ENCODE measurements at places on chromosomes 2 and 18.
A peak's percentile ranks its signal among the peaks of the same experiment; 100 is the strongest.

GRCh38 chr18:44866103-44866502, 185.4 kb downstream of the SETBP1 start:
- no peak for DNase-seq

GRCh38 chr2:64273524-64274398, 129.5 kb upstream of the PELI1 start:
- no peak for DNase-seq

GRCh38 chr2:69111076-69111475, 98.1 kb downstream of the ANTXR1 start:
- DNase-seq = no peak

- no peak for DNase-seq
Observed at GRCh38 chr2:8491296-8492027, 190.4 kb upstream of the ID2 start.

- DNase-seq = no peak
Observed at GRCh38 chr2:106140913-106141312, 53.2 kb downstream of the UXS1 start.

DNA sequence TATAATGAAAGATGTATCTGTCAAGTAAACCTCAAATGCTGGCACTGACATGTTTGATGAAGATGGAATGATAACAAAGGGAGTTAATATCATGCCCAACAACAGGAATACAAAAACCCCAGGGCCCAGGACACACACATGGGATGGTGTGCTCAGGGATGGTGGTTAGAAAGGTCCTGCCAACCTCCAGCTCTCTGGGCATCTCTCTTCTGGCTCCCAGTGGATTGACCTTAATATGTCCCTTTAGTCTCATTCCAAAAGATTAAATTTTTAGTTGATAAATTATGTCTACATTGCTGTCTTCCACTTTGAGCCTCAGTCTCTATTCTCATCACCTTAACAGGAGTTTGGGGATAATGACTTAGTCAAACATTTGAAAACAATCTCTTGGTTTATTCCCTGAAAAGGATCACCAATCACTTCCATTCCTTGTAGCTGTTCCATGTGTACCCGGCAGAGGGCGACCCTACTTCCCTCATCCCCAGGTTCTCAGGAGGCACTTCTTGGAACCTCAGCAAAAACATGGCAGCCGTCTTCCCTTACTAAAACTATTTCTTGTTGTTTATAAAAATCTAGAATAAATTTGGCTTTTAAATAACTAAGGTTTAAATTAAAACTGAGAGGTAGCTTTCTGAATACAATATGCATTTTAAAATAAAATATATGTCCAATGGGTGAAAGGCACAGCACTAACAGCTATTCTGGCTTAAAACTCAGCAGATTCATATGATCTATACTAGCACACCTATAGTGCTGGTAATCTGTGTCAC, 29.6 kb downstream of the MCEE start:
- peak; percentile 68 for DNase-seq

DNA sequence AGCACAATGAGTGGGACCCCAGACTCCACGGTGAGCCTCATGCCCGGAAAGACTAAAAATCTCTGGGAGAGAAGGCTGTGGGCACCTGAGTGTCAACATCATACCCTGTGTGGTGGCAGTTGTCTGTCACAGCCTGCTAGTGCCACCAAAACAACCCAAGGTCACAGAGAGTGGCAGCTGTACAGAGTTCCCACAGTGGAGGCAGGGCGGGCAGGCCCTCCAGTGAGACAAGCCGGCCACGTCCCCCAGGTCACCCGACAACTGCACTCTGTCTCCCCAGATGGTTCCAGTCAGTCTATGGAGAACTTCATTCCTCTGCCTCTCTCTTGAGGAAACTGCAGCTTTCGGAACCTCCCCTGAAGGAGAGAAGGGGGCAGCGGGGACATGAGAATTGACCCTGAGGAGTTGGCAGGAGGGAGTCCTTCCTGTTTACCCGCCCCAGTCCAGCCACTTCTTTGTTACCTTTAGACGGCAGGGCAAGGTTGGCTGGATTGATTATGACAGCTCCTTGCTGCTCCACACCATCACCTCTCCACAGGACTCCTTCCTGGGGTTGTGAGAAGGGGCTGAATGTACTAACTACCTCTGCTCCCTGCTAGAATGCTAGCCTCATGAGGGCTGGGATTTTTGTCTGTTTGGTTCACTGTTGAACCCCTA, 11.3 kb upstream of the FIGLA start:
- no peak for DNase-seq

- DNase-seq = no peak
Observed at GRCh38 chr2:96788442-96789244, 27.4 kb upstream of the CNNM3 start.

- no peak for DNase-seq
Observed at GRCh38 chr2:34332813-34333212, 733.7 kb upstream of the FAM98A start.

DNA sequence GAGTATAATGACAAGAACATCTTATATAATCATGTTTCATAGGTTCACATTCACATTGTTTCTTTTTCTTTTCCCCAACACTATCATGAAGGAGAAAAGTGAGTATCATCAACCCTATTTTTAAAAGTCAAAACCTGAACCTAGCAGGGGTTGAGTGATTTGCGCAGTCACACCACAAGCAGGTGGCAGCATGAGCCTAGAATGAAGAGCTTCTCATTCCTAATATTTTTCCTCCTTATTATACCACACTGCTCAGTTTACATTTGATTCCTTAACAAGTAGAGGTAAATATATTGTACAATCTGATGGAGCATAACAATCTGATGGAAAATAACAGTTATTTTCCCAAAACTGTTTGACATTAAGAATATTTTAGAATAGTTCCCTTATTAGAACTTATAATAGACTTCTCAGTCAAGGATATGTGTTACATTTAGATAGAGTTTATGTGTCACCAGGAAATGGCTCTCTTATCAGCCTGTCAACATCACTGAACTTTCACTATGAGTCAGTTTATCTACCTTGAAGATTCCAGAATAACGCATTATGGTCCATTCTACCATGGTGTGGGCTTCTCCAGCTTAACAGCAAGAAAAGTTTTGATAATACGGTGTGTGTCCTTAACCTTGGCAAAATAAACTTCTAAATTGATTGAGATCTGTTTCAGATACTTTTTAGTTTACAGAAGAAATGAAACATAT, 119.5 kb downstream of the NEB start:
- DNase-seq = no peak

- DNase-seq = no peak
Observed at GRCh38 chr2:236738030-236738429, 168.4 kb downstream of the ACKR3 start.

DNA sequence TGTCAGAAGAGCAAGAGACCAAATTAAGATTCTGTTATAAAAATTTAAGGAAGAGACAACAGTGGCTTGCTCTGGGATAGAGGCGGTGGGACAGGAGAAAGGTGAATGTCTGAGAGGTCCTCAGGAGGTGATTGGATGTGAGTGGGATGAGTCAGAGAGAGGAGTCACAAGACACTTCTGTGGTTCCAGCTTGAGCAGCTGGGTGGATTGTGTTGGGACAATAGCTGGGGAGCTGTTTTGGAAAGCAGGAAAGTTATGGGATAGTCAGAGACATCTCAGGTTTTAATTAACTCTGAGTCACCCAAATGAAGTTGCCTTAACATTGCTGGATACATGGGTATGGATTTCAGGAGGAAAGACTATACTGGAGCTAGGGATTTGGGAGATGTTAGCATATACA, 218.0 kb upstream of the TRIB2 start:
- DNase-seq = no peak

DNA sequence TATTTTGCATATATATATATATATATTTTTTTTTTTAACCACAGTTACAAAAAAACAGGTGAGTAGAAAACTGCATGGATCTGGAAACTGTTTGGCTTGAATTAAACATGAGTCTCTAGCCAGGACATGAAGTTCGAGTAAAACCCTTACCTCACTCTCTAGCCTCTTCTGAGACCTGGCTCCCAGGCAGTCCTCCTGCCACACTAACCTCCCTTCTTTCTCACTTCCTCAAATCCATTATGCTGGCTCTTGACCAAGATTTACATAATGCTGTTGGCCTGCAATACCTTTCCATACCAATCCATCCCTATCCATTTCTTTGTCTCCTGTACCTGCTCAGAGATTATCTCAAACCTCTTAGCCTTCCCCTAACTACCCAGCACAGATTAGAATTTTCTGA, 34.0 kb downstream of the PIGN start:
- no peak for DNase-seq

GRCh38 chr18:52007105-52007504, 332.9 kb upstream of the DCC start:
- DNase-seq = no peak

GRCh38 chr2:109374548-109375130, 239.1 kb downstream of the SEPTIN10 start:
- no peak for DNase-seq

GRCh38 chr2:146544701-146545100, 1300.1 kb upstream of the ACVR2A start:
- no peak for DNase-seq

DNA sequence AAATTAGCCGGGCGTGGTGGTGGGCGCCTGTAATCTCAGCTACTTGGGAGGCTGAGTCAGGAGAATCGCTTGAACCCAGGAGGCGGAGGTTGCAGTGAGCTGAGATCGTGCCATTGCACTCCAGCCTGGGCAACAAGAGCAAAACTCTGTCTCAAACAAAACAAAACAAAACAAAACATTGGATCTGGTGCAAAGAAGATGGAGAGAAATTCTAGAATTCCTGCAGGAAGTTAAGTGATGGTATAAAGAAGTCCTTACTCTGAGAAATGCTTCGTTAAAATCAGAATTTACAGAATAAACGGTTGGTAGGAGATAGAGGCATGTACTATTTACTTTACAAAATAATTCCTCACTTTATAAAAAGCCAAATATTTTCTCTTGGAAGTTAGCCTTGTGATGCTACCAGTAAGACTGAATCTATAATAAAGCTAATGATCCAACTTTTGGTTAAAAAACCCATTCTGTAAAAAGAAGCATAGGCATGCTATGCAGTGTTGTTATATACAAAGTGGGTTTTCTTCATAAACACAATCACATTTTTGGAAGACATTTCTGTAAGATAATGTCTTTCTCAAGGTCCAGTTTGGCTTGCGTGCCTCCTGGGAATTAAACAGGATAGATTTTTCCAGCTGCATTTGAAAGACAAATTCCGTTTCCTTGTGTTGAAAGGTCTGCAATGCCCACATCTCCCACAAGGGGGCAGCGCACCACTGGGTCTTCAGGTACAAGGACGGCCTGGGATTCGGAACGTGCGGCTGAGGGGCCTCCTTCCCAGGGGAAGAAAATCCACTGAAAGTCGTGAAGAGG, 35.6 kb upstream of the PNO1 start:
- DNase-seq = peak; percentile 86

DNA sequence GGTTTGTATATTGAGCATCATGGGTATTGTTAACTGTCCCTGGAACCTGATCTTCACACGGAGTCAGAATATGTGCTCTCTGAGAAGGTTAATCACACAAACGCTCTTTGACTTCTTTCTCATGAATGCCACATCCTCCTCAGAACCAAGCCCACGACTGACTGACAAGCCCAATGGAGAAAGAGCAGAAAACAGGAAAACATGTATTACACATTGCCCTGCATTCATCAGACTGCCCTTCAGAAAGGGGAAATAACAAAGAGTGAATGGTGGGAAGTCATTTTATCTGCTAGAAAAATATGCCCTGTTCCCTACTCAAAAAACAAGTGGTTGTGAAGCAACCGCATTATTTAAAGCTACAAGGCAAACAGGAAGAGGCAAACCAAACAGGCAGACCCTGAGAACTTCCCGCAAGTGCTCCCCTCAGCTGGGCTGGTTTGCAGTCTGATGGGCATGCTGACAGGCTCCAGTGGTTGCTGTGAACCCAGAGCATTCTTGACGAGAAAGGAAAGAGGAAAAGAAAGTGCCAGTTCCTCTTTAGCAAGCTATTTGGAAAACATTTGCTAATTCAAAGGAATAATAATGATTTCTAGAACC, 172.9 kb upstream of the SETBP1 start:
- no peak for DNase-seq

- DNase-seq = no peak
Observed at GRCh38 chr2:43001055-43001378, 208.6 kb upstream of the HAAO start.

DNA sequence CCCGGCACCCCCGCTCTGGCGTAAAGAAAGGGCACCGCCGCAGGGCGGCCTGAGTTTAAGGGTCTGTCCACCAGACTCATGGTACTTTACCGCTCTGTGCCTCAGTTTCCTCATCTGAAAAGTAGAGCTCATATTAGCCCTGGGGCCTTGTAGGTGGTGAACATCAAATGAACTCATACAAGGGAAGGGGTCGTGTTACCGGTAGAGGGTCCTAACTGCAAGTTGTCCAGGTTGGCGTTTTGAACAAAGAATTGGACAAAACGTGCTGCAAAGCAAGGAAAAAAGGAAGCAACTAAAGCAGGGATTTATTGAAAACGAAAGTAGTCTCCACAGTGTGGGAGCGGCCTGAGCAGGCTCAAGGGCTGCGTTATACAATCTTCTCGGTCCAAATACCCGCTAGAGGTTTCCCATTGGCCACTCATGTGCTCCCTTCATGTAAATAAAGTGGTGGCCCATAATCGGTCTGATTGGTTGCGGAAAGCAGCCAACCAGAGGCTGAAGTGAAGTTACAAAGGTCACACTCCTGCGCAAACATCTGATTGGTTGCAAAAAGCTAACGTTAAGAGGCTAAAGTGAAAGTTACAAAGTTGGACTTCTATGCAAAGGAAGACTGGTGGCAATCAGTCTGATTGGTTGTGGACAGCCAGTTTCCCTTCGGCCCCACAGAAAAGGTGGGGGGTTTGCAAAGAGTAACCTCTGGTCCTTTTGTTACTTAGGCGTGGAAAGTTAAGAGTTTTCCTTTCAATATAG, 80.7 kb upstream of the LDLRAD4 start:
- peak; percentile 37 for DNase-seq

DNA sequence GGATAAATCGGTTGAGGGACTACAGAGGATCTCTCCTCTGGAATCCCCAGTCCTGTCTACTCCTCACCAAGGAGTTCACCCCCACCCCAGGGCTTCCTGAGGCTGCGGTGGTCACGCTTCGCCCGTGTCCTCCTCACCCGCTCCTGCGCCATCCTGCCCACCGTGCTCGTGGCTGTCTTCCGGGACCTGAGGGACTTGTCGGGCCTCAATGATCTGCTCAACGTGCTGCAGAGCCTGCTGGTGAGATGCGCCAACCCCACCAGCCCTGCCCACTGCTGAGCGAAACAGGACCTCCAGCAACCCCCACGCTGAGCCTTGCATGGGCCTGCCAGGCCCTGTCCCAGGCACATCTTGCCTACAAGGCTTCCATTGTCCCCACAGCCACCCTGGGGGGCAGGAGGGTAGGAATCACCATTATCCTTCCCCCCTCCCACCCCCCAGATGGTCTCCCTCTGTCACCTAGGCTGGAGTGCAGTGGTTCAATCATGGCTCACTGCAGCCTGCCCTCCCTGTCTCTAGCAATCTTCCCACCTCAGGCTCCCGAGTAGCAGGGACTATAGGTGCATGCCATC, 6.7 kb upstream of the CTDSP1 start:
- DNase-seq = no peak

GRCh38 chr18:79856119-79857007, 58.6 kb downstream of the KCNG2 start:
- no peak for DNase-seq

All from stimulated activated CD4-positive, alpha-beta T cell treated with anti-CD3 and anti-CD28 coated beads, Interleukin-2, amount 100 ng/mL, for 24 hours (primary cell).